ENCODE measurements at places on chromosomes 4 and X.

DNA sequence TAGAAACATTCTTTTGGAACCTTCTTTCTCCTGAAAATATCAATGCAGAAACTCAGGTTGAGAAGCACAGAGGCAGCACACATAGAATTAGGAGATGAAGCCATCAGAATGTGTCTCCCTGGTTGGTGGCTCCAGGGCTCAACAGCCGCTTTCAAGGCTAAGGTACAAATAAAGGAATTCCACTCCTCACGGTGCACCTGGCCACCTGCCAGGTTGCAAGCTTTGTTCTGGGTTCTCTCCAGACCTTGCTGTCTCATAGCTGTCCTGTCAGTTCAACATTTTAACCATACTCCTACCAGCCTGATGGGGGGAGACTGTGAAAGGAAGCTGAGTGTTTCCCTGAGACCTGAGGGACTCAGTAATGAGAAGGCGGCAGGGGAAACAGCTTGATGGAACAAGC is 96.3 kb upstream of the HPF1 start:
- no peak for DNase-seq

- peak; percentile 78 for DNase-seq
These were observed 21.8 kb upstream of the JAKMIP1 start for GRCh38 chr4:6221851-6222760.

GRCh38 chr4:113820108-113820507 is 58.6 kb upstream of the CAMK2D start:
- no peak for DNase-seq

DNA sequence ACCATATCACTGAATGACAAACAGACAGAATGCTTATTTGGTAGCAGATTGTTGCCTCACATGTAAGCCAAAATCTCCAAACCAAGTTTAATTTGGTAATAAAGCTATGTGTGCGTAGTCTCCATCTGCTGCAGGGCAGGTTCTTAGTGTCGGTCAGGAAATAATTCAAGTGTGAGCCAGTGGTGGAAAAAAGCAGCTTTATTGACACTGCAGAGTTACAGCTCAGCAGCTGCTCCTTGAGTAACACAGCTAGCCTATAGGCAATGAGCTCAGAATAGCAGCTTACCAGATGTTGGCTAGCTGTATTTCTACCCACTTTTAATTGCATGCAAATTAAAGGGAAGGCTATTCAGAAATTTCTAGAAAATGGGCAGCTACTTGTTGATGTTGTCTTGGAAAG is 757.8 kb upstream of the HS3ST1 start:
- no peak for DNase-seq

GRCh38 chrX:17527135-17527701 is 152.2 kb downstream of the NHS start:
- DNase-seq: no peak

DNA sequence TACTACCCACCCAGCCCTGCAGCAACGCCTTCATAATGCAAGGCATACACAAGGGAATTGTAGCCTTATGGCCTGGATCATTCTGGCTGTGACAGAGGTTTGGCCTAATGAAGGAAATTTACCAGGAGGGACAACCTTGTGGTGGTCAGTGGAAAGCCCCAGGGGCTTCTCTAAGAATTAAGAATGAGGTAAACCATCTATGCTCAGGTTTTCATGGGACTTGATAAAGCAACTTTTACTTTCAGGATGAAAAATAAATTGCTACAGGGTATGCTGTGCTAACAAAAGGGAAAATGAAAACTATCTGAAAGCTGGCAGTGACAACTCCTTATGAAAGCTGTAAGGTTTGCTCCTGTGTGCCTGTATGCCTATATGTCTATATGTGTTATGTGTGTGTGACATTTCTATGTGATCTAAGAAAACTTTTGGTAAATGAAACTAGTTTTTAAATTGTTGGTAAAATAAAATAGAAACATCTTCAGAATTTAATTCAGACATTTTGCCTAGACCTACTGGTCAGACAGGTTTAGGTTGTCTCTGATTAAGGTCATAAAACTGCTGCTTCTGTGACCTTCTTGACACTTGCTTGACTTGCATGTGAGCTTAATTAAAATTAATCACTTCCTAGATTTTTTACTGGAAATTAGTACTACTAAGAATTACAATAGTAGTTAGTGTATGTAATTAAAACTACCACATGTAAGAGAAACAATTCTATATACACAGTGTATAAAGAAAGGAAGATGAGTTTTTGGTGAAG is 19.9 kb upstream of the TXK start:
- no peak for DNase-seq

GRCh38 chrX:25198253-25198652 is 182.5 kb upstream of the ARX start:
- DNase-seq: no peak

DNA sequence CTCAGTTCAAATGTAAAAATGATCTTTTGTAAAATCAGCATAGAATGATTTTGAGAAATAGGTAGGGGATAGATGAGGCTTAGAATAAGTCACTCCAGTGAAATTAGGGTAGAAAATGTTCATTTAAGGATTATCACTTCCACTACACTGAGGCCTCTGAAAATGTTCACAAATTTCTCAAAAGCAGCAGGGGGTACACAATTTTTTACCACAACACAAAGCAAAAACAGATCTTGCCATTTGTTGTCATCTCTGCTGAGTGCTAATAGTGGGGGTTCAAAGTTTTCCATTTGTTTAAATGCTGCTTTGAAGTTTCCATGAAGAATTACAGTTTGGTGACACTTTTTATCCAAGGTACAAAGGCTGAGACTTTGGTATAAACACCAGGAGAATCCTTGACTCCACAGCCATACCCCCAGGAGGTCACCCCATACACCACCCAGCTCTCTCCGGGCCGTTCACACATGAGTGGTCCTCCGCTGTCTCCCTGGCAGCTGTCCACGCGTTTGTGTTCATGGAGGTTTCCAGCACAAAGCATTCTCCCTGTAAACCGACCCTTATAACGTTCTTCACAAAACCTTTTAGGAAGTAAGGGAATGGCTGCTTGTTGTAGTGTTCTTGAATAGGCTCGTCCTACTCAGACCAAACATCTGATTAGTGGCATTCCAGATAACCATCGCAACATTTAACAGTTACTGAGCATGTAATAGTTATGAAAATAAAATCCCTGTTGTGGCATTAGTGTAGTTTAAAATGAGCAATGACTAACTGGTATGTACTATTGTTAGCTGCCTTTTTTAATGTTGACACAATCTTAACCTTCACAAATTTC is 71.0 kb downstream of the PRSS12 start:
- DNase-seq: no peak

DNA sequence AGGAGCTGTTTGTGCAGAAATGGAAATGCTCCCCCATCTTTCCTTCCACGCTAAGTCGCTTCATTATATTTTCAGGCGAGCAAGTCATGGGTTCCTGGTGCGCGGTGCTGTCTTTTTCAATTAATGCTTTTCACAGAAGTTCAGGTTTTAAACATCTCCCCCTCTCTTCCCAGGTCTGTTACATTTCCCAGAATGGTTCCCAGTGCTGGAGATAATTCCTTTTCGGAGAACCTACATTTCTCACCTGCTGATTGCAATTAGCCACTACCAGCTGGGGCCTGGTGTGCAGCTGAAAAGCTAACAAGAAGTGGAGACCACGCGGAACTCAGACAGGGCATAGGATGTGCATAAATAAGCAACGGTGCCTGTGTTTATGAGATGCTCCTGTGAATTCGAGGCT is 217.8 kb downstream of the MID1IP1 start:
- no peak for DNase-seq

GRCh38 chrX:13699183-13699826 is 10.4 kb downstream of the RAB9A start:
- DNase-seq: no peak

GRCh38 chrX:9557091-9557490 is 92.2 kb downstream of the TBL1X start:
- DNase-seq: no peak

- no peak for DNase-seq
These were observed 190.4 kb downstream of the RBMX2 start for GRCh38 chrX:130592204-130592603.

DNA sequence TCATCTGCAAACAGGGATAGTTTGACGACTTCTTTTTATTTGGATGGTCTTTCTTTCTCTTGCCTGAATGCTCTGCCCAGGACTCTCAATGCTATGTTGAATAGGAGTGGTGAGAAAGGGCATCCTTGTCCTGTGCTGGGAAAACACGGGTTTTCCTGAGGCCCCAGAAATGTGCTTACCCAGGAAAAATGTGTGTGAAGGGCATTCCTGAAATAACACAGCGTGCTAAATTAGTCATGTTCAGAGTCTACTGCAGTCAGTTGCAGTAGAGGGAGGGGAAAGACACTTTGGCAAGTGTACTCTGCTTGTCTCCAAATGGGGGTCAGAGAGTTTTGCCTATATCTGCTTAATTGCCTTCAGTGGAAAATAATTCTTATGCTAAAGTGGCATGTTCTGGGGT is 153.9 kb downstream of the CCNG2 start:
- DNase-seq: no peak

- DNase-seq: no peak
These were observed 22.4 kb downstream of the RAB40AL start for GRCh38 chrX:102959471-102959870.

GRCh38 chr4:184476695-184477094 is 2.3 kb upstream of the IRF2 start:
- peak; percentile 57 for DNase-seq

DNA sequence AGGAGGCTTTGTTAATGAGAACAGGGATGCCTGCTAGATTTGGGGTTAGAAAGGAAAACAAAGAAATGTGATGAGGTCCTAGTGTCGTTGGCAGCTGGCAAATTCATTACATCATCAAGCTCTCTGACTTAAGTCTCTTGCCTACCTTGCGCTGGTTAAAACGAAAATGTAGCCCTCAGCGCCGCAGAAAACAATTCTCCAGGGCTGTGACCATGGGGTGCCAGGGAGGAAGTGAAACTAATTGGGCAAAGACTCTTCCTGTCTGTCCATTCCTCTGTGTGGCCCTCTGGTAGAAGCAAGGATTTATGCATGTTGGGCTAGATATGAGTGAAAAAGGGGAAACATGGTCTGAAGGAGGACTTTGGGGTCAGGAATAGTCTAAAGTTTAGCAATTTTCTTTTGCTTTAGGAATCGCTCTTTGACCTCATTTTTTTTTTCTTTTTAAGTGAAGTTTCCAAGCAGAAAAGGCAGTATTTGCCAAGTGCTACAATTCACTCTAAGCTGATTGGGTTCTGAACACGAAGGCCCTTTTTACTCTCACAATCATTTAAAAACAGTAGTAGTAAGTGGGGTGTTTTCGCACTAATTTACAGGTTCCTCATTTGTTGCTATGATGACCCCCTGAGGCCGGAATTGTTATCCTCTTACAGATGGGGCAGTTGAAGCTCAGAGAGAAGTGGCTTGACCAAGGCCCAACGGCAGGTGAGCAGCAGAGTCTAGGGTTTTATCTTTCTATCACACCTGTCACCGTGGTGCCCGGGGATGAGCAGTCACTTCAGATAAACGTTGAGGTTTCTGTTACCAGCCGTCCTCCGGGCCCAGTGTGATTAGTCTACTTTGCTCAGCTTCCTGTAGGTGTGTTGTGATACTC is 27.3 kb upstream of the CHRNA9 start:
- peak; percentile 74 for DNase-seq

DNA sequence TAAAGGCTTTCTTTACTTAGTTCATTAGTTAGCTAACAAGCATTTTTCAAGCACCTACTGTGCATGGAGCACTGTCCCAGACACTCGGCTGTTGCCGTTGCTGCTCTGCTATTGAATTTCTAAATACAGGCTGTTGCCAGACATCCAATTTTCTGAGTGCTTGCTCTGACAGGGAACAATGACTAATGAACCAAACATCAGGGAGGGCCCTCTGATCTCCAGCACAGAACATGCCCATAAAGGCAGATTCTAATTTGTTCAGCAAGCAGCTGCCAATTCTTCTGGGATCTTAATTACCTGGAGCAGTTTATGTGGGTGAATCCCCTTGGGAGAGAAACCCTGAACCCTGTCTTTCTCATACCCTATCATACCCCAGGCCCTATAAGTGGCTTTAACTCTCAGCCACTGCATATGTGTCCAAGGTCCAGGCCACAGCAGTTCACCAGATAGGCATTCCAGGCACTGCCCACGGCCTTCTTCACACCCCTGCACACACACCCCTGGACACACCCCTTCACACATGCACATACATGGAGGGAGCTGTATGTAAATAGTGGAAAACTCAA is 27.9 kb downstream of the TSC22D3 start:
- DNase-seq: no peak

GRCh38 chrX:13506574-13506973 is 62.8 kb upstream of the EGFL6 start:
- DNase-seq: no peak

DNA sequence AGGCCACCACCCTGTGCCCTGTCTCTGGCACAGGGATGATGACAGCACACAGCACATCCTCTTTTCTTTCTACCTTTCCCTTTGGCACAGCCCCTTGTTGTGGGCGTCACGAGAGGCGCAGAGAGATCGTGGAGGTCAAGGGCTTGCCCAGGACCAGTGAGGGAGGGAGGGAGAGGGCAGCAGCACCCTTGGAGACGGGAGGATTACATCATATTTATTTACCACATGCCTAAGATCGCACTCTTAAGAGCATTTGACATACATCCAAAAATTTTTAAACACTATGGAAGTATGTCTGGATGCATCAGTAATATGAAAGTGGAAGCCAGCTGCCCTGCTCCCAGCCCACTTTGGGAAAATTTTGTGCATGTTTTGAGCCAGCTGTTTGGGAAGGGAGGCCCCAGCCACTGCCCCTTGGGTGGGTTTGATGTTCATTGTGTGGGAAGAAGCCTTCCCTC is 12.7 kb downstream of the WFS1 start:
- DNase-seq: no peak

DNA sequence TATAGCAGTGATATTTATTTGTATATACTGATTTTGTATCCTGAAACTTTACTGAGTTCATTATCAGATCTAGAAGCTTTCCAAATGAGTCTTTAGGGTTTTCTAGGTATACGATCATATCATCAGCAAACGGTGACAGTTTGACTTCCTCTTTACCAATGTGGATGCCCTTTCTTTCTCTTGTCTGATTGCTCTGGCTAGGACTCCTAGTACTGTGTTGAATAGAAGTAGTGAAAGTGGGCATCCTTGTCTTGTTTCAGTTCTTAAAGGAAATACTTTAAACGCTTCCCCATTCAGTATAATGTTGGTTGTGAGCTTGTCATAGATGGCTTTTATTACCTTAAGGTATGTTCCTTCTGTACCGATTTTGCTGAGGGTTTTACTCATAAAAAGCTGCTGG is 37.5 kb downstream of the CBR4 start:
- no peak for DNase-seq

DNA sequence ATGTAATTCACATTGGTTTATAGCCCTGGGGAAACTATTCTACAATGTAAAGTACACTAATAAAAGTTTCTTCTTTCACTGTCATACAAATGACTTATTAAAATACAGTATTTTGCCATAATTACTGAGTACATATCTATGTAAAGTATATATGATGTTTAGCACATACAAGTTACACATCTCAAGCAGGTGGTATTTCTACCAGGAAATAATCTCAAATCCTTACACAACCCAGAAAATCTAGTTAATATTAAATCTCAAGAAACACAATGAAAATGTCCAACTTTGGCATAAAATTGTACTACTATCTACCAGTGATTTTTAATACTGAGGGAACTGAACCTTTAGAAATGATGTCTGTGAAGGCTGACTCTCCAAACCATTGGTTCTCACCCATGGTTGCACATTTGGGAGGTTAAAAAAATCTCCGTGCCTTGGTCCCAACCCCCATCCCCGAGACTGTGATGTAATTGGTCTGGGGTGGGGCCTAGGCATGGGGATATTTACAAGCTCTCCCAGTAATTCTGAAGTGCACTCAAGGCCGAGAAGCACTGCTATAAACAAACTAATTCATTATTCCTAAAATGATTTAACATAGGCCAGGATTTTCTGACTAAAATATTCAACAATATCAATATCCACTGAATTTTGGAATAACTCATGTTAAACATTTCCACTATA is 27.6 kb downstream of the MAP3K15 start:
- no peak for DNase-seq
